Activated CD4-positive, alpha-beta T cell treated with anti-CD3 and anti-CD28 coated beads for 48 hours (primary cell): ENCODE measurements at places on chromosomes 3 and 15.

DNA sequence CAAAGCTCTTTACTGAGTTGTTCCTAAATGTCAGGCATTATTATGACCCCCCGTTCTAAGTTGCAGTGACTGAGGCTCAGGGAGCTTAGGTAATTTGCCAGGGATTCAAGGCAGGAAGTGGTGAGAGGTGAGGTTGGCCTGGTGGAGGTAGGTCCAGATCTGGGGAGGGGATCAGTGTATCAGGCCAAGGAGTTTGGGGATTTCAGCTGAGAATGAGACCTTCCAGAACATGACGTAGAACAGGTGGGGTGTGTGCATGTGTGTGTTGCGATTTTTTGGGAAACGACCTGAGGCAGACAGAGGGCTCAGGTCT lies 41.1 kb upstream of the MRPS22 start:
- DNase-seq = no peak

GRCh38 chr15:81113204-81113657 lies 20.8 kb upstream of the CFAP161 start:
- no peak for DNase-seq

- DNase-seq = peak; percentile 37
Observed at GRCh38 chr15:82966671-82967071, 14.2 kb upstream of the HOMER2 start.

GRCh38 chr15:82807920-82808633 lies 1.4 kb upstream of the WHAMM start:
- DNase-seq = no peak

GRCh38 chr3:20912406-20912805 lies 726.4 kb upstream of the SGO1 start:
- no peak for DNase-seq

- DNase-seq = no peak
Observed at GRCh38 chr15:78076231-78077052, 1.1 kb downstream of the TBC1D2B start.

GRCh38 chr3:57949785-57950615 lies 58.2 kb upstream of the FLNB start:
- DNase-seq = no peak

- no peak for DNase-seq
Observed at GRCh38 chr3:134652409-134652831, 1.6 kb upstream of the KY start.

GRCh38 chr3:66475386-66476020 lies 25.3 kb downstream of the LRIG1 start:
- no peak for DNase-seq
